ENCODE measurements at places on chromosomes 3 and 15.

DNA sequence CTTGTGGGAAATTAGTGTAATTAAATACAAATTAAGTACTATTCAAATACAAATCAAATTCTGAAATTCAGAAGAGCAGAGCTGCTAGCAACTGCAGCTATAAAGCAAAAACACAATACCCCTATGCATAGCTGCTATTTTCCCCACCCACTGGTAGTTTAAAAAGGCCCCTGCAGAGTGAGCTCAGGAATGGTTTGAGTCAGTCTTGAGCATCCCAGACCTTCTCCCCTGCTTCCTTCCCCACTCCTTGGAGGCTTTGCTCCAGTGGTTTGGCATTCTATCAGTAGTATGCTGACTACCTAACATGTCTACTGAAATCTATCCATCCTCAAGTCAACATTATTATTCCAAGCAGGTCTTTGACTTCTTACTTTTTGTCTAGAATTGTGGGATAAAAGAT, 53.0 kb downstream of the EFHB start:
- DNase-seq = no peak

DNA sequence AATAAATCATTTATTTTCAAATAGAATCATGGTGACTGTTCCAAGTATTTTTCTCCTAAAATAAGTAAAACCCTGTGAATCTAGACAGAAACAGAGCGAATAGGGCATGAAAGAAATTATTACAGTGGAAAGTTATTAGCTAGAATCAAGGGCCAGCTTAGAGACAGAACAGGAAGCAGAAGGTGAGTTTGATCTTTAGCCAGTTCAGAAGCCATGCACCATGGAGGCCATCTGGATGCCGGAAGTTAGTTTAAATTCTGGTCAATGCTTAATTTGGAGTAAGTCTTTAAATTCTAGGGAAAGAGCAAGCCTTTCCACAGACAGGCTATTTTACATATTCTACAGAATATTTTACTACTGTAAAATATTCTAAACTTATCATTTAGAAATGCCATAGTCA, 574.8 kb downstream of the CADM2 start:
- no peak for DNase-seq

- DNase-seq = no peak
Measured at GRCh38 chr15:89761929-89762328, 10.9 kb upstream of the MESP1 start.

DNA sequence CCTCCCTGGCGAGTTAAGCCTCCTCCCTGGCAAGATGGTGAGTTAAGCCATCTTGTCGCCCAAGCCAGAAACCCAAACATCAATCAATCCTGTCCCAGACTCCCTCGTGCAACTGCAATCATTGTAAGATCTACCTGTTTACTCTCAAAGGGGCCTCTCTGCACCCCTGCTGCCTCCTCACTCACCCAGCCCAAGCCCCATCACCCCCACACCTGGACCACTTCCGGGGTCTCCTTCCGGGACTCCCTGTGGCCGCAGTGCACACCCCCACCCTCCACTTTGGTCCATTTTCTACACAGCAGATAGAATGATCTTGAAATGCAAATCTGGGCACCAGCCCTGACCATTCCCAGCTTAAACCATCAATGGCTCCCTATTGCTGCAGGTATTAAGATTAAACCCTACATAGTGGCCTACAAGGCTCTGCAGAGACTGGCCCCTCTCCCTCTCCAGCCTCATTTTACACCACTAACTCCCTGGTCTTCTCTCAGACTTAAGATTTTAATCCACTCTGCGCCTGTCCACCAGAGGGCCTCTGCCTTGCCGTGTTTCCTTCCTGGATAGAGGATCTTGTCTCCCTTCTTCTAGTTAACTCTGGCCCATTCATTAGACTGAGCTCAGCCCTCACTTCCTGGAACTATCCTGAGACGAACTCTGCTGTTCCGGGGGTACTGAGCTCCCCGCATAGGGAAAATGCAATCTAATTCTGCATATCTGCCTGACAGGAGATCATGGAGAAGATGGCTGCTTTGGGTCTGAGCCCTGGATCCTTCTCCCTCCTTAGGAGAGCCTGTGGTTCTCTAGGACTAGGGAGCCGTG, 41.9 kb upstream of the SLC6A1 start:
- DNase-seq = peak; percentile 78

GRCh38 chr15:95869920-95870319, 460.6 kb upstream of the NR2F2 start:
- DNase-seq = no peak

DNA sequence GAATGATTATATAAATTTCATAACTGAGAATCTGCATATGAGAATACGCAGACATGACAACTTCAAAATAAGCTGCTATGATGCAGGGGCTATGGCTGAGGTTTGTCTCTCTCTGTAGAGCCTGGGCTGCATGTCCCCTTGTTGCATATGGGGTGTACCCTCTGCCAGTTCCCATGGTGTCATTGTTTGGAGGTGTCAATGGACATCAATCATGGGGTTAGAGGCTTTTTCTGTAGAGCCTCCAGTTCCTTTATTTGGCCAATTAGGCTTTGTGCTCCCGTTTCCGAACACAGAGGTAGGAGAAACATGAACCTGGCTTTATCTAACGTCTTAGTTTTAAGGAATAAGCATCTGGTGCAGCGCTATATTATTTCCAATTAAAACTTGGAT, 77.3 kb upstream of the RARB start:
- DNase-seq = no peak

- no peak for DNase-seq
Measured at GRCh38 chr3:7545334-7545733, 684.4 kb downstream of the GRM7 start.

GRCh38 chr3:198043119-198043518, 83.1 kb downstream of the LMLN start:
- peak; percentile 84 for DNase-seq

DNA sequence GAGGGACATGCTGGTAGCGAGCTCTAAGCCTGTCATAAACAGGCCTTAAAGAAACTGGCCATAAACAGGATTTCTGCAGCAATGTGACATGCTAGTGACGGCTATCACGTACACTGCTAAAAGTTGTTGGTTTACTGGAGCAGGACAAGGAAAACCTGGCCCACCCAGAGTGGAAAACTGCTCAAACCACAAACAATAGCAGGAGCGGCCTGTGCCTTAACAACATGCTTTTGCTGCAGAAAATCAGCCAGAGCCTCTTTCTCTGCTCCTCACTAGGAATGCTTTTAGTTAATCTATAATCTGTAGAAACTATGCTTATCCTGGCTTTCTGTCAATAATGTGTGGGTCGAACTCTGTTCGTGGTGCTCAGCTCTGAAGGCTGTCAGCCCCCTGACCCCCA, 202.9 kb upstream of the UBE3A start:
- DNase-seq = no peak

DNA sequence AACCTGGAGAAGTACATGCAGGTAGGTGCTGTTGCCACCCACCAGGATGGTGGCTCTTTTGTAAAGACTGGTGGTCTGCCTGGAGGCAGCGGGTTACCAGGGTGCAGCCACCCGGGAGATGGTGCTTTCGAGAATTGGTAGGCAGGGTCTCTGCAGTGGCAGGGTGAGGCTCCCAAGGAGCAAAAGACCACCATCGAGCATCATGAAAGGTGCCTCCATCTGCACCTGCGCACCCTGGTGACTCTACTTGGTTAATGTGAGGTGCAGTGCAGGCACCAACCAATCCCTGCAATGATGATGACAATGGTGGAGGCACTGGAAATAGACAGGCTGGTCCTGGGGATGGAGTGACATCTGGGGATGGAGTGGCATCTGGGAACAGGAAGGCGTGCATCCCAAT, 236.7 kb downstream of the ADAMTS17 start:
- DNase-seq = no peak

DNA sequence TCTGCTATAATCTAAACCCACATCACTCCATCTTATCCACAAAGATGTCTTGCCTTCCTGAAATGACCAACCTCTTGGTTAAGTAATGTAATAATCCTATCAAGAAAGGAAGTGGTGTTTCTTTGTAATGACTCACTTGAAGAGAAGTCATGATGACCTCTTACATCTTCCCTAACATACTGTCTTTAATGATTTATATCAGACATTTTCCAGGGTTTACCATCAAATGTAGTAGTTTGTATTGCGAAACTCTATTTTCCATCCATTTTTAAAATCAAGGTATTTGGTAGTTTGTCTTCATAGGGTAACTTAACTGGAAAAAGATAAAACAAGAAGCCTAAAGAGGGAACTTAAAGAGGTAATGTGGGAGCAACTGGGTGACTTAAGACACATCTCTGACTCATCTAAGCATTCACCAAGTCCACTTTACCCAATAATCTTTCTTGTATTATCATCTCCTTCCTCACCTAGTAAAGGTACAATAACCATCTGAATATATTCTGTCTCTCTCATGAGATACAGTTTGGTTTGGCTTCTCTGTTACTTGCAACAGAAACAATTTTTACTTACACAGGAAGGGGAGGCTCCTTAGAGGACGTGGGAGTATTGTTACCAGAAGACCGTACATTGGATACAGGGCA, 5.7 kb upstream of the MAPK6 start:
- no peak for DNase-seq

- DNase-seq = no peak
Measured at GRCh38 chr15:65818927-65819562, 27.0 kb upstream of the DENND4A start.

DNA sequence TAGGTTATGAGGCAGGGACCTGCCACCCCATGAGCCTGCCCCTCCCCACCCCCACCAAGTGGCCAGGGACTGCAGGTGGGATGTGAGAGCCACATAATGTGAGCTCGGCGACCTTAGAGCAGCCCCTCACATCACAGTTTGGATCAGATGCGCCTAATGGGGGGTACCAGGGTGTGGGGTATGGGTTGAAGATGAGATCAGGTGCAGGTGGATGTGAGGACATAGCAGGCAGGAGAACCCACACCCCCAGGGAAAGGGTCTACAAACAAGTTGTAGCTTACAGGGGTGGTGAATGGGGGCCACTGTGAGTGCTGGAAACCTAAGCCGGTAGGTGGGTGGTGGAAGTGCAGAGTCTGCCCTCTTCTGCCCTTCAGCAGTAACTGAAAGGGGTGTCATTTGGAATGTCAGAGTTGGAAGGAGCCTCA, 94.0 kb downstream of the CORO2B start:
- DNase-seq = no peak

- no peak for DNase-seq
Measured at GRCh38 chr3:69200384-69201068, 78.1 kb upstream of the LMOD3 start.

- DNase-seq = peak; percentile 64
Measured at GRCh38 chr15:38414357-38414756, 39.6 kb upstream of the FAM98B start.

DNA sequence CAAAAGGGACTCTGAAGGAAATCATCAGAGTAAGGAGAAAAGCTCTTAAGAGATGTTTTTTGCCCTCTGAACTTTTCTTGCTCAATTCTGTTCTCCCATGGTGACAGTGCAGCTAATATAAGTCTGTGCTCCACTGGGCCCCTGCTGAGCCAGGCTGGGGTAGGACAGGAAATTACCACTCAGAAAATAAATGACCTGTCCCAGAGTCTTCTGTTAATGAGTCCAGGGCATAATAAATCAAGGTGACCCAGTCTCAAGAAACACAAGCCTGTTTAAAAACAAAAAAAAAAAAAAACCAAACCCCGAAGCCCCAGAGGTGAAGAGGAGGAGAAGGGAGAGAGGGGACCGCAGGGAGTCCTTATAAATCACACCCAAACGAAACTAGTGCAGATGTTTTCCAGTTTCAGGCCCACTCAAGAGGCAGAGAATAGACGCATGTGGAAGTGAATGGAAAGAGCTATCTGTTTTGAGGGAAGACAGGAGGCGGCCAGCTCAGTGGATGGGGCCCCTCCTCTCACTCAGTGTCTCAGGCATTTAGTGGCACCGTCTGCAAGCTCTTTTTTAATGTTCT, 59.8 kb upstream of the BOC start:
- peak; percentile 36 for DNase-seq

- DNase-seq = no peak
Measured at GRCh38 chr15:88627463-88627862, 6.3 kb downstream of the AEN start.

DNA sequence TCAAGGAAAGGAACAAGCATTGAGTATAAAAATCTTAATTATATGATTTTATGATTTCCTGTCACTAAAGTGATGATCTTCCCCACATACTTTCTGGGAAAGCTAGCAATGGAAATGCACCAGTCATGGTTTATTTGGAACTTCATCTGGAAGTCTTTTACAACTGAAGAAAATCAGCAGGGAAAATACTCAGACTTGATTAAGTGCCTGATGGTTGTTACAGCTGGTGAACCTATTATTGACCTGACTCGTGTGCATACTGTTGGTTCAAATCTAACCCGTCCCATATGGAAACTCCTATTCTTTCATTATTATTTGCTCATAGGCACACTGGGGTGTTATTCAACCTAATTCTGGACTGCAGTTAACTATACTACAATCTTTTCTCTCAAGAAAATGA, 701.8 kb upstream of the CCDC54 start:
- no peak for DNase-seq

- no peak for DNase-seq
Measured at GRCh38 chr3:141629976-141630375, 108.1 kb upstream of the RNF7 start.

GRCh38 chr3:184545769-184546168, 15.8 kb upstream of the EPHB3 start:
- no peak for DNase-seq

- DNase-seq = no peak
Measured at GRCh38 chr3:118683636-118684035, 351.0 kb downstream of the IGSF11 start.

GRCh38 chr15:99970891-99971430, 237.7 kb upstream of the LYSMD4 start:
- DNase-seq = no peak

- DNase-seq = no peak
Measured at GRCh38 chr15:29635513-29636098, 186.7 kb downstream of the TJP1 start.

DNA sequence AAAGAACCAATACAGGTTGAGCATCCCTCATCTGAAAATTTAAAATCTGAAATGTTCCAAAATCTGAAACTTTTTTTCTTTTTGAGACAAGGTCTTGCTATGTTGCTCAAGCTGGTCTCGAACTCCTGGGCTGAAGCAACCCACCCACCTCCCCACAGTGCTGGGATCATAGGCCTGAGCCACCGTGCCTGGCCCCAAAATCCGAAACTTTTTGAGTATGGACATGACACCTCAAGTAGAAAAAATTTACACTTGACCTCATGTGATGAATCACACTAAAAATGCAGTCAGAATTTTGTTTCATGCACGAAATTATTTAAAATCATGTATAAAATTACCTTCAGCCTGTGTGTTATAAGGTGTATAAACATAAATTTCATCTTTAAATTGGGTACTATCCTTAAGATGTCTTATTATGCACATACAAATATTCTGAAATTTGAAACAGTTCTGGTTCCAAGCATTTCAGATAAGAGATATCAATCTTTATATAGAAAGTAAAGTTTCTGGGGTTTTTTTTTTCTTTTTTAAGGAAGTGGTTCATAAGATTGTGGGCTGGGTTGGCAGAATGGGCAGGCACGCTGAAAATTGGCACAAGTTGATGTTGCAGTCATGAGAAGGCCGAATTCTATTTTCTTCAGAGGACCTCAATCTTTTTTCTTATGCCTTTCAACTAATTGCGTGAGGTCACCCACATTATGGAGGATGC, 72.5 kb downstream of the SPRED1 start:
- DNase-seq = no peak
